ENCODE measurements at places on chromosomes 3 and 15.

GRCh38 chr15:54519577-54519976 lies 541.3 kb downstream of the UNC13C start:
- no peak for DNase-seq

DNA sequence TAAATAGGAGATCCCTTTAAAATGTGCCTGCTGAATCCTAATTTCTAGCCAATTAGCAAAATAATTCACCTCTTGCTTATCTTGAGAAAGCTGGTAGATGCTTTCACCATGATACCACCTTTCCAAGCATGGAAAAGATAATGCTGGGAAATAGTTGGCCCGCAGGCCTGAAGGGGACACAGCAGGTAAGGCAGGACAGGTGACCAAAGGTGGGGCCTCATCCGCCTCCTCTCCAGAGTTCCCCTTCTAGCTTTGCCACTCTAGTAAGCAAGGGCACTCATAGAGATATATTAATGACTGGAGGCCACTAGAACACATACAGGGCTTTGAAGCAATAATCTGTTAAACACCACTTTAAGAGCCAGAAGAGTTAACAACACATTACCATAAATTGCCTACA lies 45.5 kb downstream of the SATB1 start:
- no peak for DNase-seq

GRCh38 chr3:100900671-100901335 lies 92.4 kb downstream of the ABI3BP start:
- no peak for DNase-seq

DNA sequence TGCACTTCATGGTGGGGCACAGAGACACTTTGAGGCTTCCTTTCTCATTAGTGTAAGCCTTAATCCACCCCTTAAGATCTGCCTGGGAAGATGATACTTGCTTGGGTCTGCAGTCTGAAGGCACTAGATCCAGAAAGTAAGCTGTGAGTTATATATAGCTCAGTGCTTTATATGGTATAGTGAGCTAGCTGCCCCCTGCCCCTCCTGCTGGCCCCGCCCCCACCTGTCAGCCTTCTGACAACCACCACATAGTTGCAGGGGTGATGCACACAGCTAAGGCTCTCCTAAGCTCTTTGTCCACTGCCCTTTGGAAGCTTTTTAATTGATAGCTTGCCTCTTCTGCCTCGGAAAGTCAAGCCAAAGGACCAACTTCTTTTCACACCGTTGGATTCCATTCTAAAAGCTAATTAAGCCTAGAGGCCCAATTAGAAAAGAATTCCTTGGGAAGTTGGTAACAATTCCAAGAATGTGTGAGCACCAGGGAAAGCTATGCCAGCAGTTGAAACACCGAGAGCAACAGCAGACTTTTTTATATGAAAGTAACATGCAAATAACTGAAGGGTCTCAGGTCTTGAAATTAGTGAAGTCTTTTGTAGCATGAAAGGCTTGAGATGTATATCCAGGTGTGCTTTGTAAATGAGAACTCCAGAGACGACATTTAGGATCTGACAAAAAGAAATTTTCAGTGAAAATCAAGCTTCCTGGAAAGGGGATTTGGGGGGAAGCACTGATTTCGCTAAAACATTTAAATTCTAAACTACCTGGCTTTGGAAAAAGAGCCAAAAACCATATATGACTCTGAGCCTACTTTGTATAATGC lies 2.3 kb downstream of the TPM1 start:
- DNase-seq = no peak

DNA sequence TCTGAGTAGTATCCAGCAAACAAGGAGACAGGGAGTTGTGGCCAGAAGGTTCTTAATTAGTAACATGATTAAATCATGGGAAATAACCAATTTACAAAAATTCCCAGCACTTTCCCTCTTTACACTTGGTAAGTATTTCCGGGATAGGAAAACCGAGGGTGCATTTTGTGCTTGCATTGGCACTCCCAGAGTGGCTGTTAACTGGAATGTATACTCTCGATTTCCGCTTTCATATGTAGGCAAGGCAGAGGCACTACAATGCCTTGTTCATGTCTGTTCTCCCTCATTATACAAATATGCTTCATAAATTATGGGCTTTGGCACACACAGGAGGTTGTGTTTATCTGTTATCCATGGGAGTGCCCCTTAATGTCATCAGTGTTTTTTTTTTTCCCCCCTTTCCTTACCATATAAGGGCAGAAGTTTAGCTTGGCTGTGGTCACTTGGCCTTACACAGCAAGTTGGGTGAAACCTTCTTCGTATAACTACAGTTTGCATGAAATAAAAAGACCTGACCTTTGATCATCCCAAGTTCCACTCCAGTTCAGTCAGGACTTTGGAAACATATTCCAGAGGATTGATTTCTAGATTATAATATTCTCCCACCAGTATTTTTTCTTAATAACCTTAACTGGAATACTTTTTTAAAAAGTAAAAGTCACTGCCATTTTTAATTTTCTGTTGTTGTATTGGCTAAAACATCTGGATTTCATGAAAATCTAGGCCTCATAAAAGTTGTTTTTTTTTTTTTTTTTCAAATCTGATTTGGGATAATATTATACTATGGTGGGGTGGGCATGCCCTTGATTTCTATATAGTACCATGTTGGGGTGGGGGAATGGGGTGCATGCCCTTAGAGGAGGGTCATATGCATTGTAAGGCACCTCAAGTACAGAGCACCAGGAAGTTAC lies 8.9 kb downstream of the TPM1 start:
- peak; percentile 8 for DNase-seq

DNA sequence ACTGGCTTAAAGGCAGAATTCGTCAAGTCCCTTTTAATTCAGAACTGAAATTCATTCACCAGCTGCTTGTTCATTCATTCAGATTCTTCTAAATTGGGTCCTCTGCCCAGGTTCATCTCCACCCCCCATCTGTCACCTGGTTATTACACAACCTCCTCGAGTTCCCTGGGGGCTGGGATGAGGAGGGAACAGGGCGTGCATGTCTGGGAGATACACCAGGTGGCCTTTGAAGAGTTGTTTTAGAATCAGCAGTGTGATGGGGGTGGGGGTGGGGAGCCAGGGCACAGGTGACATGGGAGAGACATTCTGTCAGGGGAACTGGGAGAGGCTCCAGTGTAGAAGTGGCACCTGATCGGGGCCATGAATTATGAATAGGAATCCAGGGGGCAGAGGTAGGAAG lies 8.2 kb downstream of the SNX33 start:
- DNase-seq = no peak

- peak; percentile 5 for DNase-seq
These were observed 296.3 kb downstream of the UACA start for GRCh38 chr15:70466895-70467529.

- DNase-seq = no peak
These were observed 424 bp downstream of the HAUS2 start for GRCh38 chr15:42549032-42549491.

DNA sequence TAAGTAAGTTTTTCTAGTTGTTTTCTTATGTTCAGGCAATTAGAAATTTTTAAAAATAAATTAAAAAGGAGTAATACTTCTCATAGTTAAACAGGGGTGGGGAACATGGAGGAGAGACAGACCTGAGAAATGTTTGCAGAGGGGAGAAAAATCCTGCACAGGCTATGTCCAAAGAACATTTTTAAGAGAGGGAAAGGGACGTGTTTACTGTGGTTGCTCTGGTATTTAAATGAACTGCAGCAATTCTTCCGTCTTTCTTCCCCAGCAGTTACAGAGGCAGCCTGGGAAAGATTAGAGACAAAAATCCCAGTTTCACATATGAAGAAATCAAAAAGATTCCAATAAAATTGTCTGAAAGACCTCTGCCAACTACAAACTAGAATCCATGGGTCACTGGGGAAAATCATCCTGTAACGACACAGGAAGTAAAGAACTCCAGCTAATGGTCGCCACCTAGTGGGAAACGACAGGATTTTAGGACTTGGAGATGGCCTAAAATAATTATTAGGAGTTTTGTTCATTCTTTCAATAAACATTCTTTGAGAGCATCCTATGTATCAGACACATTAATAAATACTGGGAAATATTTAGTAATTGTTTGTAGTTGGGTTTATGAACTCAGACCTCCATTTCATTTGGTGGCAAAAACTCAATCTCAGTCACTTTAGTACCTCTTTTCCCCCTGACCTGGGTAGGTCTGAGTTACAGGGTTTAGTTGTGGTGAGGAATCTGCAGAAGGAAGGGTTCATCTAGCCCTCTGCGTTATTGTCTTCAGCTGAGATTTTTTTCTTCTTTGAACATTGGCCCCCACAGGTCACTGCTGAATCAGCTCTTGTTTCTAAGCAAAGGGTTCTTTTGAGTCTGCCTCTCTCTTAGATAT lies 69.9 kb upstream of the GOLIM4 start:
- DNase-seq = peak; percentile 53

DNA sequence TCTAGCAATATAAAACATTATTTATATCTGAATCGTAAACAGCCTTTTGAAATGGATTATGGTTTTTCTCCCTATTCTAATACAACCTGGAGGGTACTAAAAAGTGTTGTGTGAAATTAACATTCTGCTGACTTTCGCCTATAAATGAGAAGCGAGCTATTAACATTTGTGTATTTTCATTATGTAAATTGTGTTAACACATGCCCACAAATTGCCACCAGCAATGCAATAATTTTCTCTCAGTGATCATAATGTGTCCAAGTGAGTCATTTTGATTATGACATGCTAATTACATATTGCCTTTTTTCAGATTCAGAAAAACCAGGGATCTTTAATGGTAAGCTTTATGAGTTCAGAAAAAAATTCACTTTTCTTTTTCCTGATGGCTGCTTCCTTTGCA lies 77.4 kb upstream of the SKOR1 start:
- no peak for DNase-seq

GRCh38 chr3:17579289-17580031 lies 163.0 kb downstream of the TBC1D5 start:
- no peak for DNase-seq

DNA sequence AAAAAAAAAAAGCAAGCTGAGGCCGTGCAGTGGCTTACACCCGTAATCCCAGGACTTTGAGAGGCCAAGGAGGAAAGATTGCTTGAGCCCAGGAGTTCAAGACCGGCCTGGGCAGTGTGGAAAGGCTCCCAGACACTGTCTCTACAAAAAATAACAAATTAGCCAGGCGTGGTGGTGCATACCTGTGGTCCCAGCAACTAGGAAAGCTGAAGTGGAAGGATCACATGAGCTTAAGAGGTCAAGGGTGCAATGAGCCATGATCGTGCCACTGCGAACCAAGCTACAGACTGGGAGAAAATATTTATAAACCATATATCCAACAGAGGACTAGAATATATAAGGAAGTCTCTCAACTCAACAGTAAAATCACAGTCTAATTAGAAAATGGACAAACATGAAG lies 10.0 kb downstream of the KLHDC8B start:
- no peak for DNase-seq

DNA sequence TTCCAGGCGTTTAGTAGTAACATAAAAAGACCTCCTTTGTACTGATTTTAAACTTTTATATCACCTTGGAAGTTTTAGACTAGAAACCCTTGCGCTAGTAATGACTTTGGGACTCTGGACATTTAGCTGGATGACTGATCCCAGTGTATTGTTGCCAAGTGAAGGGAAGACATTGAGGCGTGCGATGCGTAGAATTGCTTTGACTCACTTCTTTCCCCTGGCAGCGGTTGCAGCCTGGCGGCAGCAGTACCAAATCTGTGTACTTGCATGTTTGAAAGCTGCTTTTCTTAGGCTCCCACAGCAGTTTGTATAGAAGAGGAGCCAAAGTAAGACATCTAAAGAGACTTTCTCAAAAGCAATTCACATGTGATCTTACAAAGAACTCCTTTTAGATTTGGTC lies 151.6 kb downstream of the BBX start:
- DNase-seq = no peak

GRCh38 chr3:86969500-86970189 lies 21.3 kb downstream of the VGLL3 start:
- DNase-seq = no peak

DNA sequence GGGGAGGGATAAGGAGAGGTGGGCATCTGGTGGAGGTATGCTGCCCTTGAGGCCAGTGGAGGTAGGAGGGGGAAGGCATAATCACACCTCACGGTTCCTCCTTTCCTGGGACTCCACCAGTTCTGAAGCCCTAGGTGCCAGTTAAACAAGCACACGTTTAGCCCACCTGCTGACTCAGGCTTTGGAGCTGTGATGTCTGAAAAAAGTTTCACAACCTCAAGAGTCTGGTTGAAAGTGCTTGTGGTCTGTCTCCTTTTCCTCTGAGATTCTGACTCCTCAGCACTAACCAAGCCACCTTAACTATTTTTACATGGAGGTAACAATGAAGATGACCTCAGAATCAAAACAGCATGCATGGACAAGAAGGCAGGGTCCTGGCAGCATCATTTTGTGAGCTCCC lies 23.0 kb downstream of the HPS3 start:
- no peak for DNase-seq

DNA sequence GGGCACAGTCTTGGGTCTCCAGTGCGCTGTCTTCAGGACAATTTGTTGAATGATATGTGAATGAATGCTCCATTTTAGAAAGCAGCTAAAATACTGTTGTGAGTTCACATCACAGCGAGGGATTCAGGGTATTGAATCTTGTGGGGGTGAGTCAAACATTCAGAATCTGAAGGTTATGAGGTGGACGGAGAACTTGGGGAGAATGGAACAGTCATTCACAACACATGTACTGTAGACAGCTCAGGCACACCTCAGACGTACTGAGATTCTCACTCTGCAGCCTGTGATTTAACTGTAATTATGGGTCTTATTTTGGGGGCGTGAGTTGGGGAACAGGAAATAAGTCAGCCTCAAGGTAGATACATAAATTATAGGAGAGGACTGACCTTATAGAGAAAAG lies 13.9 kb downstream of the CRYBG3 start:
- DNase-seq = no peak
